ENCODE measurements at places on chromosomes 1 and 21. TPM values are rescaled to one million over a fixed set of nuclear protein-coding genes. Genes with fewer than 3 reads are reported as not detected.

Gene ODF2L
- total RNA-seq, result 22.3 TPM

Gene SPRR3
- not detected for total RNA-seq

Gene S100A12
- not detected for total RNA-seq

Gene GGPS1
- total RNA-seq, result 20.6 TPM

Gene ANGPTL3
- not detected for total RNA-seq

Gene FCMR
- 0.25 TPM for total RNA-seq

Gene SPRR5
- not detected for total RNA-seq

Gene NPHS2
- total RNA-seq, result not detected

Gene IL22RA1
- not detected for total RNA-seq

Gene CR1
- total RNA-seq, result not detected

Gene SLC44A5
- 1.0 TPM for total RNA-seq

Gene PAQR6
- total RNA-seq, result 0.38 TPM

Gene NCDN
- total RNA-seq, result 13.0 TPM

Gene DENND2C
- total RNA-seq, result 6.4 TPM

Gene C1orf116
- not detected for total RNA-seq

Gene BMP8B
- 0.13 TPM for total RNA-seq

Gene ZSWIM5
- total RNA-seq, result 3.7 TPM

Gene DLGAP3
- under 0.01 TPM for total RNA-seq

Gene SPRR2G
- not detected for total RNA-seq

Gene DIRAS3
- 0.13 TPM for total RNA-seq

Gene NMNAT2
- total RNA-seq, result 0.51 TPM

Gene CHIA
- not detected for total RNA-seq

Gene KLHDC7A
- not detected for total RNA-seq

Gene GJA5
- total RNA-seq, result 0.26 TPM

Gene FAM163A
- 0.51 TPM for total RNA-seq

Gene RHBDL2
- 0.13 TPM for total RNA-seq

Gene BGLAP
- 0.63 TPM for total RNA-seq

Gene KRTAP11-1
- total RNA-seq, result not detected

Gene KISS1
- total RNA-seq, result 1.2 TPM

Gene SSR2
- 323 TPM for total RNA-seq

Gene CLCA4
- total RNA-seq, result not detected

Gene PLA2G5
- total RNA-seq, result under 0.01 TPM

Gene SERINC2
- 15.0 TPM for total RNA-seq

Gene TMED5
- 48.2 TPM for total RNA-seq

Gene PTPRC
- not detected for total RNA-seq

Gene ZZZ3
- total RNA-seq, result 50.6 TPM

Gene TACSTD2
- 5.1 TPM for total RNA-seq

Gene RGS1
- not detected for total RNA-seq

Gene RNF207
- total RNA-seq, result 3.3 TPM

Gene FLG
- total RNA-seq, result not detected

Gene TSPEAR
- 0.13 TPM for total RNA-seq

Gene SLFNL1
- total RNA-seq, result 0.25 TPM

Gene TNFRSF18
- total RNA-seq, result 0.26 TPM

Gene GJA8
- not detected for total RNA-seq

Gene PLCH2
- total RNA-seq, result under 0.01 TPM
